ENCODE measurements at places on chromosomes 2 and 18.

- no peak for DNase-seq
Observed at GRCh38 chr2:181172676-181173075, 192.3 kb downstream of the UBE2E3 start.

DNA sequence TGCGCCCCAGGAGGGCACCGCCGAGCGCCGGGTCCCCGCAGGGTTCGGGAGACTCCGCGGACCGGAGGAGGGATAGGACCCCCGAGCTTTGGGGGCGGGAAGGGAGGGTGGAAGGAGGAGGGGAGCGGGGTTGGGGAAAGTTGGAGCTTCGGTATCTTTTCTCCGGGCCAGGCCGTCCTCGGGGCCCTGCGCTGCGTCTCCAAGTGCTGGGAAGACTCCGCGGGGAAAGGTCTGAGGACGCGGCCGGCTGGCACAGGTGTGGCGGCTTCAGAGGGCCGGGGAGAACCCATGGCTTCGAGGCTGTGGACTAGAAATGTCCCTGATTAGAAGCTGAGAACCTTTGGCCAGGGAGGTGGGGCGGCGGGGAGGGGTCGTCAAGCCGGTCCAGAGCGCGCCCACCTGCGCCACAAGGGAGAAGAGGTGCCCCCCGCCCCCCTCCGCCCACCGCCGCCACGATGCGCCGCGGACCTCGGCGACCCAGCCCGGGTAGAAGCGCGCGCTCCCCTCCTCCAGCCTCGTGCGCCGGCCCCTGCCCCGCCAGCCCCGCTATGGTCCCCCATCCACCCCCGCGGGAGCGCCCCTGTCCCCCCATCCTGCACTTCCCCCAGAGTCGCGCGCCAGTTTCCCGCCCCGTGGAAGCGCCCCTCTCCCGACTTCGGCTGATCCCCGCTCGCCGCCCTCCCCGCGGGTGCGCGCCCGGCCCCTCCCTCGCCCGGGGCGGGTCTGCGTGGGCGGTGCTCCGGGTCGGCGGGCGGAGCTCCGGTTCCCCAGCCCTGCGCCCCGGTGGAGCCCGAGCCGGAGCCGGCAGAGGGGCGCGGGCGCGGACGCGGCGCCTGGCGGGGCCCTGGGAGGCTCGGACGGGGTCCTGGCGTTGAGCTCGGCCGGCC is at the start of gene SNTG2:
TSS of gene SNTG2 (plus strand) at position 770 of the 887 bp plus-strand sequence. CDS start 148 bp downstream, outside the sequence.
- peak; percentile 49 for DNase-seq

GRCh38 chr18:62883937-62884735 is 168.8 kb downstream of the PHLPP1 start:
- peak; percentile 24 for DNase-seq

DNA sequence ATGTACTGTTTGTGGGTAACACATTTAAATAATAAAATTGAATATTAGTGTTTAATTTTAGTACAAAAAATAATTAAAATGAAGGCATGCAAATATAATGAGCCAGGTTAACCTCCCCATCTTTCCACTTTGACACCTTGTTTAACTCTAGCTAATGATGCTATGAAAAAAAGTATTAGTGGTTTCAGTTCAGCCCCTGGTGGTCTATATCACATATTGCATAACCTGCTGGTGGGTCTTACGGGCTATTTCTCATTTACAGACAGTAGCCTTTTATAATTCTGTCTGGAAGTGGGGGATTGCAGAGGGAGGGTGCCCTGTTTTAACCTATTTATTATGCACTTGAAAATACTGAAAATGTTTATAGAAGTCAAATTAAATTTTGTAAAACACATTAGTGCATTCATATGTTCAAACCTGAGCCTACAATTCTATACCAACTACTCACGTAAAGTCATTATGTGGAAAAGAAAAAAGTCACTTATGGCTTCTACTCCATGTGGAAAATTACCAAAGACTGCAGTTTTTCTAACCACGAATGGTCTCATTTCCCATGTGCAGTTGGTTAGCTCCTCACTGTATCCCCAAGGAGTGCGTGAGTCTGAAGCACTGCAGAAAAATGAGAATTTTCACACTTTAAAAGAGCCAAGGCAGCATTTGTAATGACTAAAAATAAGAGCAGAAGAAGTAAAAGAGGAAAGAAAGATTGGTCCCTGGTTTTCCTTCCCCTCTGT is 381.0 kb downstream of the MTX2 start:
- no peak for DNase-seq

- DNase-seq: no peak
Observed at GRCh38 chr2:39491653-39492052, 54.6 kb upstream of the MAP4K3 start.

Measured in astrocyte of the hippocampus (primary cell).